ENCODE measurements at places on chromosomes 11 and 22.

DNA sequence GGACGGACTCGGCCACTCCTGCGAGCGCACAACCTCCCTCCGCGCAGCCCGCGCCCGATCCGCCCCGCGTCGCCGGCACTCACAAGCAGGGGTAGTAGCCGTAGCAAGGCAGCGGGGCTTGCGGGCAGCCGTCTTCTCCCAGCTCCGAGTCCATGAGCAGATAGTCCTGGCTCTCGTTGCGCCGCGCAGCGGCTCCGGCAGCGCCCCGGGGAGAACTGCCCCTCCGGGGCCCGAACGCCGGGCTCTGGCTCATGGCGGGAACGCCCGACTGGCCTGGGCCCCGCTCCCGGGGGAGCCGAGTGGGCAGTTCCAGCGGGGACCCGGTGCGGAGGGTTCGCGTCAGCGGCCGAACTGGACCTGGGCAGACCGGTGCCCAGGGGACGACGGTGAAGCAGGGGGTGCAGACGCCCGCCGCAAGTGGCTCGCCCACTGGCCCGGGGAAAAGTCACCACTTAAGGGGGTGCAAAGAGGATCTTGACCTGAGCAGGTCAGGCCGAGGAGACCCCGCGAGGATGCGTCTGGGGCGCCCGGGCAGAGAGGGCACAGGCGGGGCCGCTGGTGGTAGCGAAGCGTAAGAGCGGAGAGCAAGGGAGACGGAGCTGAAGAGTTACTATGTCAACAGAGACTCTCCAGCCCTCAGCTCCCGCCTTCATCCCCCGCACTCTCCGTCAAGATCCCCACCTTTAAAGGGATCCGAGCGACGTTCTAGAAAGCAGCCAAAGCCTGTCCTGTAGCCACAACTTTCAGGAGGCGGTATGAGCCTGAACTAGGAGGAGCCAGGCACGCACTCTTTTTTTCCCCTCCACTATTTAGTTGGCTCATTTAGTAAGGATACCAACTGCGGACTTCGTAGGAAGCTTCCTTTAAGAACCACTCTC, at the start of gene TRPC6:
TSS of gene TRPC6 (minus strand) at position 757 of the 878 bp plus-strand sequence. CDS start at position 253, 504 bp downstream.
- DNase-seq = no peak

GRCh38 chr11:83093634-83094033, 21.9 kb upstream of the RAB30 start:
- no peak for DNase-seq

DNA sequence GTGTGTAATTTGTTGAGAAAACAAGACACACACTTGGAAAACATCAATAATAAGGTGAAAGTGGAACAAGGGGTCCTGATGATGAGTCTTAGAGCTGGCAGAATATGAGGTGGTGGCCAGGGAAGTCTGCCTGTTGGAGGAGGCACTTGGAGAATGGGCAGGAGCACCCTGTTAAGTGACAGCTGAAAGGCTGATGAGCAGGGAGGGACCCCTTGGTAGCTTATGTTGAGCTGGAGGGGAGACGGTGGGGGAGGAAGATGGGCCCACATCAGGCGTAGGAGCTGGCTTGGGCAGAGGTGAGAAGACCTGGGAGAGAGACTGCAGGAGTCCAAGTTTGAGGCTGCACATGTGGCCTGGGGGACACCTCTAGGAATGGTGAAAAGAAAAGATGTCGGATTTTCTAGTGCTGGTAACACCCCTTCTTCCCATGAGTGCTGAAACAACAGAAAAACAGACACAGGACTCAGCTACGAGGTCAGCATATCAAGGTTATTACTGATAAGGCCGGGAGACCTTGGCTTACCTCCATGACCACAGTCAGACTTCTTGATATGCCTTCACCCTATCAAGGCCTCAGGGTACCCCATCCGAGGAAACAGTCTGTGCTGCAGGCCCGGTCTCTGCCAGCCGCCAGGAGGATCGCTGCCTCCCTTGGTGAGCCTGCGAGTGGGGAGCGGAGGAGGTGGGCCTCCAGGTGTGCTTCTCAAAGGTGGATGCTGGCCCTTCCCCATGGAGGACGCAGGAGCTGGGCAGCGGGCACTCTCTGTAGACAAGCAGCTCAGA, 14.3 kb upstream of the C11orf96 start:
- DNase-seq = no peak

DNA sequence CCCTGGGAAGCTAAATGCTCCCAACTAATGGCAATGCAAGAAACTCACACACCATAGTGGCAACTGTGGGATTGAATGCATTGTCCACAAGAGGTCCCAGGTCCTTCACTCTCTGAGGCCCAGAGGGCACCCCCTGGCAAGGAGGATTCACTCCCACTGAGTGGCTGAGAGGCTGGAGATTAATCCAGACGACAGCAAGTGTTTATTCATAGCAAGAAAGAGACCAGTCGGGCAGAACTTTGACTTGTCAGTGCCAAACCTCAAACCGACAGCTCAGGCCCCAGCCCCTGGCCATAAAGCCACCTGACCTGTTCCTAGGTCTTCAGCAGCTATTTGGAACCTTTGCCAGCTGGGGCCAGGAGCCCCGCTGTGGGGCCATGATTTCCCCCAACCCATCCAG, 54.5 kb upstream of the MPEG1 start:
- DNase-seq = no peak

- no peak for DNase-seq
Measured at GRCh38 chr22:45192701-45193187, 29.0 kb downstream of the NUP50 start.

- DNase-seq = no peak
Measured at GRCh38 chr11:47448566-47449427, at the start of gene RAPSN. Gene RAPSN, minus strand, starts transcription at chr11:47449136. Its CDS starts 172 bp downstream, at chr11:47448964.

DNA sequence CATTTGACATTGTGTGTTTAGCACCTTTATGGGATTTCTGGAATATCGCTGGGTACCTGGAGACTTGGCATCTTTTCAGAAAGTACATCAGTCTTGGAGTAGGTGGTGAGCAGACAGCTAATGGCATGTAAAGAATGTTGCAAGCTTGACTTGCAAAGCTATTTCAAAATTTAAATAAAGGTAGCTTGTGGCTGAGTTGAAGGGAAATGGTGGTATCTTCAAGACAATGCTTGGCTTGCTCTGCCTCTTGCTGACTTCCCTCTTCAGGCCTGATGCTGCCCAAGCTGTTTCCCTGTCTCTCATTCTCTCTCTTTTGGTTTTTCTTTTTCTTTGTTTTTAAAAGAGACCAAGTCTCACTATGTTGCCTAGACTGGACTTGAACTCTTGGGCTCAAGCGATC, 13.2 kb downstream of the ZNRF3 start:
- no peak for DNase-seq

DNA sequence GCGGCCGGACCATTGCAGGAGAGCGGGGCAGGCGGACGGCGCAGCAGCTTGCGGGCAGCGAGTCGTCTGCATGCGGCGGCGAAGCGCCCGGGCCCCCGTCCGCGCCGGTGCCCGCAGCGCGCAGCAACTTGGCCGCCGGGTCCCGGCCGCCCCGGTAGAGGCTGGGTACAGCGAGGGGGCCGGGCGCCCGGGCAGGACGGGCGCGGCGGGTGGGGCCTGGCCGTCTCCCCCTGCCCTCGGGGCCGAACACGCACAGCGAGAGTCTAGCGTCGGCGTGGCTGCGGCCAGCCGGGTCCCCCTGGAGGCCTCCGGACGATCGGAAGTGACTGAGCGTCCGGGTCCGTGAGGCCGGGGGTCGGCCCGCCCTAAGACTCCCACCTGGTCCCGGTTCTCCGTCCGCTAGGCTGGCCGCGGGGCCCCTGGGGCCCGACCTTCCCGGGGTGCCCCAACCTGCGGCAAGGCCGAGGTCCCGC, 775 bp upstream of the TRABD start:
- no peak for DNase-seq

DNA sequence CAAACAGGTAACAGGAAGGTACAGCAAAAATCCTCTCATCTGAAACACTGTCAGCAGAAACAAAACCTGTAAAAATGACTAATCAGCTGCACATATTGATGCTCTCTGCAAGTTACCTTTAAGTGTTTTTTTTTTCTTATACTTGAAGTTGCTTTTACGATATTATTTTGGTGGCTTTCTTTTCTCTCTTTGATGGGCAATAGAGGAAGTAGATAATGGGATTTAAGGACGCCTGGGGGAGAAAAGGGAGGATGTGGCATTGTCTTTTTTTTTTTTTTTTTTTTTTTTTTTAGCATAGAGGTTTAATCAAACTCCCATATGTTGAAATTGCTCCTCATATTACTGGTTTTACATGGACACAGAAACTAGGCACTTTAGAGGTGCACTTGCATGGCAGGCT, 11.4 kb upstream of the ADSL start:
- DNase-seq = no peak

- DNase-seq = no peak
Measured at GRCh38 chr11:48116437-48117228, 100.0 kb upstream of the OR4B1 start.

DNA sequence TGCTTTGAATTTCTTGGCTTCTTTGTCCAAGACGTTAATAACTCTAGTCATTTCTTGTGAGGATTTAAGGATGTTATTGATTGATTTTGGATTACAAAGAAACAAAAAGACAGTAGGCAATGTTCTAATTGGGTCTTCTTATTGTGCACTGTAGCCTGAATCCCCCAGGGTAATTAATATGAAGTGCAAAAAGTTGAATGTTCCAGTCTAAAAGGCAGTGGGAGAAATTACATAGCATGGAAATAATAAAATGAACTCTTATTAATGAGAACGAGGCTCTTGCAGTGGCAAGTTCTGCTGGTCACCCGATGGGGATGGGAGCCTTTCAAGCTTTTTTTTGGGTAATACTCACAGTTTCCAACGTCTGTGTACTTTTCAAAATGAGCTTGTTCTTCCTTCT, 45.6 kb downstream of the UBASH3B start:
- DNase-seq = no peak

DNA sequence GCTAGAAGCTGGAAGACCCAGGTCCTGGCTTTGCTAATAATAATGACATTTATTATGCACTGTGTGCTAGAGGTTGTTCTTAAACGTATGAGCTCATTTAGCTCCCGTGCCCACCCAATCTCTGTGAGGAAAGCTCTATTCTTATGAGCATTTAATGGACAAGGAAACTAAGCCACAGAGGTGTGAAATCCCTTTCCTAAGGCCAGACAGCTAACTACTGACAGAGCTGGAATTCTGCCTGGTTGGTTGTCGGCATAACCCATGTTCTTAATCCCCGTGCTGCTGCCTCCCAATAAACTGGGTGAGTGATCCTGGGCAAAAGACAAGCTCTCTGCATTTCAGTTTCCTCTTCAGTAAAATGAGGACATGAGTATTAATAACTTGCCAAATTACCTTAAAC, 49.4 kb downstream of the SNX19 start:
- DNase-seq = no peak

DNA sequence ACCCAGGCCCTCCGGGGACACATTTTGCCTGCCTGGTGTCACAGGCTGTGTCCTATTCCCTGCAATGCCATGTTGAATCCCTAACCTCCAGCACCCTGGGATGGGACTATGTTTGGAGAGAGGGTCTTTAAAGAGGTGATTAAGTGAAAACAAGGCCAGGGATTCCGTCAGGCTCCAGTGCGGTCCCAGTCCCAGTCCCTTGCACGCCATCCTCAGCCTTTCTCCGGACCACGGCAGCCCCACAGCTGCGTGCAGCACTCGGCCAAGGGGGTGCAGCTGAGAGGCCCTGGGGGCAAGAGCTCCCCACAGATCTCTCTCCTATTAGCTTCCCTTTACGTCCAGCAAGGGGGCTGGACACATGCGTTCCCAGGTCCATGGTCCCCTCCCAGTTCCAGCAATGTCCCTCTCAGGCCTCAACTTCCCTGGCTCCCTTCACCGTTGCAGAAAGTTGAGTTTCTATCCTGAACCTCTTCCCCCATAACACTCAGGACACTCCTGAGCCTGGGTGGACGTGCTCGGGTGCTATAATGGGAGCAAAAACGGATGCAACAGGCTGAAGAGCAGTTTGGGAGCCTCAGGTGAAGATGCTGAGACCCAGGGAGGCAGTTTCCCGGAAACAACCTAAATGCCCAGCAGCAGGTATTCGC, 1422.7 kb downstream of the BRD1 start:
- no peak for DNase-seq

DNA sequence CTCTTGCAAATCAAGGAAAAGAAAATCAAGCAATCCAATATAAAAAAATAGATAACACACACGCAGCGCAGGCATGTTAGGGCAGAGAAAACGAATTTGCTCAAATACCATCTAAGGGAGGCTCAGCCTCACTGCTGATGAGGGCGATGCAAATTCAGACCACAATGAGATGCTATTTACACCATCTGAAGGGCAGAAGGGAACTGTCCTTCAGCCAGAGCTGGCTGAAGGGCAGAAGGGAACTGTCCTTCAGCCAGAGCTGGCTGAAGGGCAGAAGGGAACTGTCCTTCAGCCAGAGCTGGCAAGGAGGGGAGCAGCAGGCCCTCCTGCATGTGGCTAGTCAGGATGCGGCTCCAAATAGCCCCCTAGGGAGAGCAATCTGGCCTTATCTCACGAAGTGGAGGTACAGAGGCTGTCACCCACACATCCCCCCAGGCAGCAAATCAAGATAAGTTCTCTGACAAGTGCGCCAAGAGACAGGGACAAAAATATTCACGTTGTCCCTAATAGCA, 7.6 kb upstream of the SLC39A13 start:
- DNase-seq = no peak

DNA sequence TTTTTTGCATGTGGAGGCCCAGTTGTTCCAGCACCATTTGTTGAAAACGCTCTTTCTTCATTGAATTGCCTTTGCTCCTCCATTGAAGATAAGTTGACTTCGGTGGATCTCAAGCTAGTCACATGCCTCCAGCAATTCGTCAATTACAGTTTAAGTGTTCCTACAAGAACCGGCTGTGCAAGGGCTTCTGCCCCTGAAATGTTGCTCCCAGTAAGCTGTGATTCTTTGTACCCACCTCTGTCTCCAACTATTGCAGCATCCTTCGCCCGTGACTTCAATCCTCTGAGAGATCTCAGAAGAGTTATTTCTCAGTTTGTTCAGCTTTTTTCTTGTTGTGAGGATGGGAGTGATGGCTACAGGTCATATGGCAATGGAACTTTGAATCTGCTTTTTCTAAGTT, 194.2 kb upstream of the B3GAT1 start:
- DNase-seq = no peak

DNA sequence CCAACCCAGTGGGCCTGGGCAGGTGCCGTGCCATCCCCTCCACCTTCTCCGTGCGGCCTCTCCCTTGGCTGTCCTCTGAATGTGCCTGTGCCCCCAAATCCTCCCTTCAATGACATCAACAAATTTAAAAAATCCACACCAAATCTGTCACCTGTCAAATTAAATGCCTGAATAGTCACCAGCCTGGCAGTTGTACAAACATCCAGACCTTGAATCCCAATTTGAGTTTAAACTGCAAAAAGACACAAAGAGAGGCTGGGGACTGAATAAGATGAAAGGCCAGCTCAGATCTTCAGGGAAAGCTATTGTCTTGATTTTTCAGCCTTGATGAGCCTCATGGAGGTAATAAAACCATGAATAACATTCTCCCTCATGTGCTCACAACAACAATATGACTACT, 194.7 kb downstream of the KIRREL3 start:
- no peak for DNase-seq

DNA sequence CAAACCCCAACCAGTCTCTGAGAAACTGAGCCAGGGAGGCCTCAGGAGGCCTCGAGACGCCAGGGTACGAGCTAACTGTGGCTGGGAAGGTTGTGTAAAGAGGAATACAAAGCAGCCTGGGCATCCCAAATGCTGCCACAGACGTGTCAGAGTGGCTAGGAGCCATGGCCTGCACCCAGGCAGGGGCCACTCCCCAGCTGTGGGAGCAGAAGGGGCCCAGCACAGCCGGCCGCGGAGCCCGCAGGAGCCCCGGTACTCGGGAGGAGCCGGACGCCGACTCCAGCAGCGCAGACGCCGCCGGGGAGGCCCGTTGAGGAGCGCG, 349.8 kb upstream of the B3GAT1 start:
- DNase-seq = no peak

- no peak for DNase-seq
Measured at GRCh38 chr22:33405194-33405593, 347.0 kb upstream of the SYN3 start.

- DNase-seq = no peak
Measured at GRCh38 chr11:66556086-66556485, 9.4 kb downstream of the ACTN3 start.

GRCh38 chr22:50602338-50602700, 1.7 kb downstream of the MAPK8IP2 start:
- DNase-seq = no peak

Data from stimulated activated CD4-positive, alpha-beta T cell treated with anti-CD3 and anti-CD28 coated beads, Interleukin-1b, Interleukin-23, amount 100 ng/mL, for 1 hour (primary cell).